Muscle of leg (tissue), 16 donors: ENCODE measurements at places on chromosomes 5 and 9. TPM values are rescaled to one million over a fixed set of nuclear protein-coding genes. Genes with fewer than 3 reads are reported as not detected.

FOXD4L5 gene
- polyA plus RNA-seq: 0.97 TPM

UBE2D2 gene
- 127 TPM for polyA plus RNA-seq

GFI1B gene
- 0.36 TPM for polyA plus RNA-seq

NUTM2G gene
- polyA plus RNA-seq: 0.58 TPM

GPR150 gene
- polyA plus RNA-seq: 0.08 TPM

CDKN2B gene
- polyA plus RNA-seq: 0.88 TPM

NDUFA8 gene
- polyA plus RNA-seq: 71.1 TPM

ASPN gene
- 171 TPM for polyA plus RNA-seq

C5orf52 gene
- polyA plus RNA-seq: not detected

KIF4B gene
- polyA plus RNA-seq: 0.08 TPM

SLC36A2 gene
- not detected for polyA plus RNA-seq

DNA sequence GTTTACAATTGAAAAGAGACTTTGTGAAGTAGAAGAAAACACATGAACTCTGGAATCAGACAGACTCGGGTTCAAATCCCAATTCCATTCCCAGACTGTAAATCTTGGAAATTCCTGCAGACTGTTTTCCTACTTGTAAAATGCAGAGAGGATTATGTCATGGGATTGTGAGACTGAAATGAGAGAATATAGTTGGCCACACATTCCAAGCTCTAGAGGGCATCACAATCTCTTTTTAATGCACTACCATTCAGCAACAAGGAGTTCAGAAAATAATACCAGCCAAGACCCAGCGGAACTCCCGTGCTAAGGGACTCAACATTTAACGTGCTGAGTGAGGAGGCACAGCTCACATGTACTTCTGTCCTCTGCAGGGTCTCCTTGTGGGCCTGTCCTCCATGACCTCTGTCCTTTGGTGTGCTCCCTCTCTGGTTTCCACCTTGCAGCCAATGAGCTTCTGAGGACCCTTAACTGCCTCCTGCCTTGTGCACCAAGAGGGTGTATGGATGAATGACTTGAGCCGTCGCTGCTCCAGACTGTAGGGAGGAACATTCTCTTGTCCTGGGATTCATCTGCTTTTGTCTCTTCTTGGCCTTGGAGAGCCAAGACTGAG is 263.5 kb downstream of the NTRK2 start:
- DNase-seq: peak; percentile 42

DNA sequence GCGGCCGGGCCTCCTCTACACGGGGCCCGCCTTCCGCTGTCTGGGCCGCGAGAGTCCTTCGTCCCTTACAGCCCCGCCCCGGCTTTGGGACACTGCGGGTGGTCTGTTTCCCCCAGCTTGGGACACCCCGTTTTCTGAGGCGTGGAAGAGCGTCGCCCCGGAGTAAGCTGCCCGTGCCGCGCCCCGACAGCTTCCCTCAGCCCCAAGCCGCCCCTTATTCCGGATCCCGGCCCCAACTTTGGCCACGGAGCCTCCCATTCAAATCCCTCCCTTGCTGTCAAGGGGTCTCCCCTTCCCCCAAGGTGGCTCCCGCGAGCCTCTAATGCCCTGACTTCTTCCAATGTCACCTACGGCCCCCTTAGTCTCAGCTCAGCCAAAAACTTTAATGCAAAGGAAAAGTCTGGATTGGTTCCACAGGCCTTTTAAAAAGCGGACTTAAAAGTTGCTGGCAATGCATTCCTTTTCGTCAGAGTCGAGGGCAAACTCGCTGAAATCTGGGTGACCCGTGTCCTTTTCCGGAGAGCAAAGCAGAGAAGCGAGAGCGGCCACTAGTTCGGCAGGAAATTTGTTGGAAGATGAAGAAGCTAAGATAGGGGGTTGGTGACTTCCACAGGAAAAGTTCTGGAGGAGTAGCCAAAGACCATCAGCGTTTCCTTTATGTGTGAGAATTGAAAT is 19.8 kb downstream of the EXOSC2 start:
- peak; percentile 81 for DNase-seq

DNA sequence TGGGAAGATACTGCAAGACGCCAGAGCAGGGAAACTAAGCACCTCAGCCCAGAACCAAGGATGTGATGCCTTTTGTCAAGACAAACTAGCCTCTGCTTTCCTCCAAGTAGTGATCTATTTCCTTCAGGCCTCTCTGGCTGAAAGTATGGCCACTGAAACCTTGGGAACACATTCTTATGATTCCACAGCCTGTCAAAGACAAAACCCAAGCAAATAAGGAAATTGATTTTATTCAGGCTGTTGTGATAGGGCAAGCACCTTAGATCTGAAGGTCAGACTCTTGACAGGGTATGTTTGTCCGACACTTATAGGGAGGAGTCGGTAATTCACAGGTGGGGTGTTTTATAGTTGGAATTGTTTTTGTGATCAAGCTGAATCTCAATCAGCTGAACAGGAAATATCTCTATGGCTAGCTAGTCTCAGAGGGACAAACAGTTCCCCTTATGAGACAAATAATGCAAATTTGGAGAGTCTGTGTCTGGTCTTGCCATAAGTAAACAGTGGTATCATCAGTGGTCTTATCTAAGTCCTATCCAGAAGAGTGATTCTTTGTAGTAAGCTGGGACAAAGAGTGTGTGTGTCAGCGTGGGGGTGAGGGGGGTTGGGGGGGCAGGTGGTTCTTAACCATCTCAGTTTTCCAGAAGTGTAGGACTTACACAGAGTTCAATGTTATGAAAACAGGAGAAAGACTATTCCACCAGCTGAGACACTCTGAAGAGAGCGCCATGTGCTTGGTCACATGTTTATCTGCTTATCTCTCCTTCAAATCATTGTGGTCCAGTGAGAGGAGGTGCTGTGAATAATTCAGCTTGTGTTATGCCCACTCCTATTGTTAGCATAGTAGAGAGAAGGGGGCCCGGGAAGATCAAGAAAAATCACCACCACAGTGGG is 6.7 kb upstream of the ZCCHC10 start:
- no peak for DNase-seq

- no peak for DNase-seq
These were observed 104.1 kb upstream of the SPEF2 start for GRCh38 chr5:35513612-35514011.

DNA sequence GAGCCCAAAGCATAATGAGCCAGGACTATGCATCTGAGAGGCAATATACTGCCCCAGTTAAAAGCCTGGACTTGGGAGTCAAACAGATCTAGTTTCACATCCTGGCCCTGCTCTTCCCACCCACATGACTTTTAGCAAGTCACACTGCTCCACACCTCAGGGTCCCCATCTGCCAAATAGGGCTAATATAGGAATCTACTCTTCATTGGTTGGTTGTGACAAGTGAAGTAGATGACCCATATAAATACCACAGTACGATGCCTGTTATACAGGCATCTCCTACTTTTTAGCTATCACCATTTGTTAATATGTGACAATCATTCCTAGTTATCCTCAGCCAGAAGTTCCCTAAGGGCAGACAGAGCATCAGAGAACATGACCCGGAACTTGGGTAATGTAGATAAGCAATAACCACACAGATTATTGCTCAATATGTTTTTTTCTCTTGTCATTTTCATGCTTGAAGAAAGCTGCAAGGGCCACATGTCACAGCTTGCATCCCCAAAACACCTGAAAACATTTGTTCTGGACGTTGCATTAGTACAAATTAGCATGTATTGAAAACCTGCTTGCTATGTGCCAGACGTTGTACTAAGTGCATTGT is 20.4 kb downstream of the ADAM19 start:
- DNase-seq: no peak

DNA sequence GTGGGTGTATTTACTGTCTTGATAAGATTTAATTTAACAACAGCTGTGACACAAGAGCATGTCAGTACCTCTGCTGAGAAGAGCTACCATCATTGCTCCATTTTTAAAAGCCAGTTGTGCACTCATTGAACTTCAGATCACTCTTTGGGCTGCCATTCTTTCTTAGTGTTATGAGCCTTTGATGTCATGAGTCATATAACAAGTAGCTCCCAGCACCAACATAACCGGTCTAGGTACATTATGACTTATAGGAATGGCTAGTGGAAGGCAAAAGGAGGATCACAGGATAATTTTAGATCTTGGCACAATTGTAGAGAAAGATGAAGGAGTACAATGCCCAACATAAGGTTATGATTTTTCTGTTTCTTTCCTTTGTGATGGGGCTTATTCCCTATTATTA is 170.8 kb upstream of the FBN2 start:
- DNase-seq: no peak

- no peak for DNase-seq
These were observed 64.3 kb downstream of the CPLANE1 start for GRCh38 chr5:37184748-37185364.

GRCh38 chr5:108181975-108182374 is 199.9 kb downstream of the FBXL17 start:
- DNase-seq: no peak

- no peak for DNase-seq
These were observed 161.9 kb downstream of the CCDC171 start for GRCh38 chr9:15714746-15715145.

DNA sequence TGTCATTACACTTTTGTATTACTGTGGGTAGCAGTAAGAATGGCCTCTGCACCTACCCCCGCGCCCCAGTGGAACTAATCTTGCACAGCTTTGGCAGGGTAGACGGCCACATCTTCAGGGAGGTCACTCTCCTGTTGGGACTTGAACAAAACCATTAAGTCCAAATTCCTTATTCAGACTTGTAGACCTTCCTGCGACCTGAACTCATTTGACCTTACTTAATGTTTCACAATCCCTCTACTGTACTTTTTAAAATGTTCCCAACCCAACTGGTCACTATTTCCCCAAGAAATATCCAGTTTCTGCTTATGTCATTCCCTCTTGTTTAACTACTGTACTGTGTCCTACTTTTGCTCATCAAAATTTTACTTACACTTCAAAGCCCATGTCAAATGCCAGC is 5.3 kb upstream of the FAM120AOS start:
- no peak for DNase-seq

DNA sequence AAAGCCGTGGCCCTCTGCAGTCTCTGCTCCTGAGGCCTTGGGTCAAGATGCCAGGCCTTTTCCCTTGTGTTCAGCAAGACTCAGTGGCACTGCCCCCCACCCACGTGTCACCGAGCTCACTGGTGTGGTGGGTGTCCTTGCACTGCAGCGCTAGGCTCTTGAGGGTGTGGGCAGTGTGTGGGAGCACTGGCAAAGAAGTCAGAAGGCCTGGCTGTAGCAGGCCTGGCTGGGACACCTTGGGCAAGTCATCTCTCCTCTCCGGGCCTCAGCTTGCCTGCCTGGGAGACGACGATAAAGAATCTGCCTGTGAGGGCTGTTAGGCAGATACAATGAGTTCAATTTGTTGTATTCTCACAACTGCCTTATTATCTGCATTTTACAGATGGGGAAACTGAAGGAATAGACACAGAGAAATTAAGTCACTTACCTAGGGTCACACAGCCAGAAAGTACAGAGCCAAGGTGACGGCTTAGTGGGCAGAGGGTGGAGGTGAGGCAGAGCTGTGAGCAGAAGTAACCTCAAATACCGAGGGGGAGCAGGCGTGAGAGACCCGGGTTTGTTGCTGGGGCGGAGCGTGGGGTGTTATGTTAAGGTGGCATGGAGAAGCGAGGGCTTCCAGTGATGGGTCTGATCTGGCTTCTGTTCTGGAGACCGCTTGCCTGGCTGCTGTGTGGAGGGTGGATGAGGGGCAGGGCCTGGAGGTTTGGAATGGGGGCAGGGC is 1.4 kb downstream of the TSPAN17 start:
- DNase-seq: no peak

GRCh38 chr5:53323943-53324642 is 156.3 kb upstream of the FST start:
- no peak for DNase-seq

- peak; percentile 59 for DNase-seq
These were observed 942 bp downstream of the PHF2 start for GRCh38 chr9:93577078-93577974.

GRCh38 chr9:70262948-70263347 is 4.2 kb downstream of the SMC5 start:
- DNase-seq: no peak

DNA sequence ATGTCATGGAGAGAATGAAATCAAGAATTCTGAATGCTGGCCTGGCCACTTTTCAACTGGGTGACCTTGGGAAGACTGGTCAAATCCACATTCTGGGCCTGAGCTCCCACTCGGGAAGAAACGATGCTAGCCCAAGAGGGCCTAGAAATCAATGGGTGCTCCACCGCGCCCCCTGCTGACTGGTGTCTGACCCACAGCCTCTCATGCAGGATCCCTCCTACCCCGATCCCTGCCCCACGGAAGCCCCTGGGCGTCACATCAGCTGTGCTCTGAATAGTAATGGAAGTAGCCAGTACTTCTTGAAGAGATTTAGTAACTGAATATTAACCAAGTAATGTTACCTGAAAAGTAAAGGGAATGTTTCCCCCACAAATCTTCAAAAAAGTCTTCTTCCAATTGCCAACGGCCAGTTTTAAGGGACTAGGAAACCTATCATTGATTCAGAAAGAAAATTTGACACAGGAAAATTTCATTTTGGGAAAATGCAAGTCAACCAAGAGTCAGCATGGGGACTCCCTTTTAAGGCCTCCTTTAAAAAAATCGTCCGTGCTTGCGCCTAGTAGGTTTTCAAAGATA is 43.9 kb downstream of the CRB2 start:
- DNase-seq: no peak

DNA sequence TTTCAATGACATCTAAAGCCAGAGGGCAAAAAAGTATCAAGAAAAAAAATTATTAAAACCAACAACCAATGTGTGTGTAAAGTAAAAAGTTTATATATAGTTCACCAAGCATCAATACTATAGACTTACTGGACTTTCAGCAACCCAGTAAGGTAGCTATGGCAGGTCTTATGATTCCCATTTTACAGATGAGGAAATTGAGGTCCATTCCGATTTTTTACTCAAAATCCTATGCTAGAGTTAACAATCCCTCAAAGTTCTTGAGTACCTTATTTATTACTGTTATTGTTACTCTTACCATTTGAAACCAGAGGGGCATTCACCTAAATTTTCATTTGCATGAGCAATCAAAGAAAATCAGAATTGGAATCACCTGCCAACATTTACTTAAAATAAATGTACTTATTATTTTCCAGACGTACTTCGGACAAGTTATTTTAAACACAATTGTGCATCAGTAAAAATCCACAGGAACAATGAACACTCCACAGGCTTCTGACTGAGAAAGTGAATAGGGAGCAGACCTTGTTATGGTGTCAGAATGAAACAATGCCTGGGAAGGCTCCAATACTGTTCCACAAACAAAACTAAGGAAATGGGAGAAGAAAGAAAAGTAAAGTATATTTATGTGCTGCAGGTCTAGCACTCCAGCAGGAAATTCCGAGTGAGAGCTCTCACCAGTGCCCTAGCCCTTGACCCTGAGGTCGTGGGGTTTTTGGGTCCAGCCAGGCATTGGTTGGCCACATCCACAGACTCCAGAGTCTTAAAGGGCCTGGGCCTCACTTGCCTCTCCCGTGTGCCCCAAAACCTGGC is 229.9 kb downstream of the PIK3R1 start:
- no peak for DNase-seq
